ENCODE measurements at places on chromosomes 7 and 10. TPM values are rescaled to one million over a fixed set of nuclear protein-coding genes. Genes with fewer than 3 reads are reported as not detected.

TMEM176B gene
- 68.2 TPM for total RNA-seq

ITPRID1 gene
- total RNA-seq, result not detected

GIMAP4 gene
- total RNA-seq, result 83.3 TPM

NDUFB2 gene
- 160 TPM for total RNA-seq

CD36 gene
- total RNA-seq, result 115 TPM

ATP6V1F gene
- total RNA-seq, result 180 TPM

CYP26C1 gene
- 0.35 TPM for total RNA-seq

ACTL6B gene
- total RNA-seq, result not detected

GRM3 gene
- not detected for total RNA-seq

GHRHR gene
- total RNA-seq, result not detected

UPK3B gene
- total RNA-seq, result 25.2 TPM

KLF14 gene
- total RNA-seq, result not detected

SEMA3D gene
- 13.6 TPM for total RNA-seq

SORCS1 gene
- total RNA-seq, result 0.23 TPM

OR2A12 gene
- total RNA-seq, result not detected

PNLIPRP3 gene
- 0.20 TPM for total RNA-seq

TMEM26 gene
- 0.46 TPM for total RNA-seq

HUS1 gene
- total RNA-seq, result 34.5 TPM

EBLN1 gene
- total RNA-seq, result not detected

CALY gene
- total RNA-seq, result not detected

TMEM270 gene
- total RNA-seq, result not detected

EGFR gene
- 78.3 TPM for total RNA-seq

SLC26A3 gene
- not detected for total RNA-seq

SCD gene
- 276 TPM for total RNA-seq

PDE6C gene
- not detected for total RNA-seq

BMPR1A gene
- total RNA-seq, result 41.2 TPM

UPK3BL2 gene
- 19.3 TPM for total RNA-seq

NEUROD6 gene
- not detected for total RNA-seq

GPR26 gene
- total RNA-seq, result not detected

KRIT1 gene
- 37.7 TPM for total RNA-seq

FAM25A gene
- not detected for total RNA-seq

HKDC1 gene
- total RNA-seq, result 9.6 TPM

GLCCI1 gene
- 45.1 TPM for total RNA-seq

PEX1 gene
- total RNA-seq, result 14.2 TPM

CPA4 gene
- total RNA-seq, result not detected

ATG9B gene
- 0.17 TPM for total RNA-seq

PSPH gene
- 10.1 TPM for total RNA-seq

OR2A42 gene
- not detected for total RNA-seq

CACNA2D1 gene
- total RNA-seq, result 10.3 TPM

NUPR2 gene
- total RNA-seq, result 0.98 TPM

SLC18A2 gene
- 5.2 TPM for total RNA-seq

POLR2J3 gene
- 36.7 TPM for total RNA-seq

POLR2J2 gene
- total RNA-seq, result 14.1 TPM

BAIAP2L1 gene
- 22.9 TPM for total RNA-seq

CYP3A4 gene
- total RNA-seq, result not detected

TMEM273 gene
- total RNA-seq, result 63.1 TPM

WIPF3 gene
- total RNA-seq, result 0.67 TPM

SLC26A5 gene
- 1.9 TPM for total RNA-seq

PNPLA8 gene
- total RNA-seq, result 27.4 TPM

Measured in upper lobe of right lung (tissue), 1 donor.